ENCODE measurements at places on chromosomes 7 and 10. TPM values are rescaled to one million over a fixed set of nuclear protein-coding genes. Genes with fewer than 3 reads are reported as not detected.

- DNase-seq, result no peak
These were observed 198.6 kb downstream of the TRIL start for GRCh38 chr7:28759475-28759971.

The EMX2 gene
- polyA plus RNA-seq, result 179 TPM

The RNF32 gene
- 2.9 TPM for polyA plus RNA-seq

GRCh38 chr7:141710301-141710700, 2.1 kb downstream of the WEE2 start:
- DNase-seq, result no peak

The CREB5 gene
- polyA plus RNA-seq, result 6.3 TPM

The METTL27 gene
- polyA plus RNA-seq, result 3.4 TPM

- DNase-seq, result no peak
These were observed 299.1 kb downstream of the BBS9 start for GRCh38 chr7:33428415-33428814.

GRCh38 chr10:77588886-77589285, 48.7 kb downstream of the KCNMA1 start:
- no peak for DNase-seq

The RSU1 gene
- polyA plus RNA-seq, result 82.1 TPM

The ENTPD7 gene
- 19.6 TPM for polyA plus RNA-seq

DNA sequence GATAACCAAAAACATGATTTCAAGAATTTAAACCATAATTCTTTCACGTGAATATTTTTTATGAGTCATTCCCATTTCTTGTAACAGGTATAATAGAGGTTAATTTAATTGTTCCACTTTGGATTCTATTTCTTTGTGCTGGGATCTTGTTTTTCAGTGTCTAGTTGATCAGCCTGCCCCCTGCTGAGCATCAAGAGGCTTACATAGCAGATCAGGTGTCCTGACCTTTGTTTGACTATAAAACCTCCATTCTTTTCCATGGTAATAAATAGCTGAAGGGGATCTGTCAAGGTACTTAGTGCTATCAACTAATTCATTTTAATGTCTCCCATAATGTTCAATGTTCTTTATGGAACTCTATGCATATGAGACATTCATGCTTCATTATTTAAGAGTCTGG, 4.9 kb downstream of the COL17A1 start:
- no peak for DNase-seq

DNA sequence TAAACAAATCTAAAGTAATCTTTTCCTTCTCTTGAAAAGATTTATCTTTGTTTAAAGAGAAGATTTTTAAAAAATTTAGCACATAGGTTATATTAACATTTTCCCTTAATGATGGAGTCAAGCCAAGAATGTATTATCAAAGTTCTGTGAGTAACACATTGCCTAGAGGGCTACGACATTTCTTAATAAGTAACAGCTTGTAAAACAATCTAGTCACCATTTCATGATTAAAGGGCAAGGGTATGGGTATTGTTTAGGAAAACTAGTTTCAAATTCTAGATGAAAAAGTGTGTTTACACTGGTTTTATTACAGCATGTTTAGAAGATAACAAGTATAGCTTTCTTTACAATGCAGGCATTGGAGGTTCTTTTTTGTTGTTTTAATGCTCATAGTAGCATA, 28.6 kb upstream of the LAMB4 start:
- no peak for DNase-seq
